ENCODE measurements at places on chromosomes 6 and 20. TPM values are rescaled to one million over a fixed set of nuclear protein-coding genes. Genes with fewer than 3 reads are reported as not detected.

Gene HSPA1L
- polyA plus RNA-seq: 1.9 TPM

Gene SLC22A23
- polyA plus RNA-seq: 2.4 TPM

GRCh38 chr6:37456816-37457560, 24.0 kb downstream of the CMTR1 start:
- DNase-seq: no peak

DNA sequence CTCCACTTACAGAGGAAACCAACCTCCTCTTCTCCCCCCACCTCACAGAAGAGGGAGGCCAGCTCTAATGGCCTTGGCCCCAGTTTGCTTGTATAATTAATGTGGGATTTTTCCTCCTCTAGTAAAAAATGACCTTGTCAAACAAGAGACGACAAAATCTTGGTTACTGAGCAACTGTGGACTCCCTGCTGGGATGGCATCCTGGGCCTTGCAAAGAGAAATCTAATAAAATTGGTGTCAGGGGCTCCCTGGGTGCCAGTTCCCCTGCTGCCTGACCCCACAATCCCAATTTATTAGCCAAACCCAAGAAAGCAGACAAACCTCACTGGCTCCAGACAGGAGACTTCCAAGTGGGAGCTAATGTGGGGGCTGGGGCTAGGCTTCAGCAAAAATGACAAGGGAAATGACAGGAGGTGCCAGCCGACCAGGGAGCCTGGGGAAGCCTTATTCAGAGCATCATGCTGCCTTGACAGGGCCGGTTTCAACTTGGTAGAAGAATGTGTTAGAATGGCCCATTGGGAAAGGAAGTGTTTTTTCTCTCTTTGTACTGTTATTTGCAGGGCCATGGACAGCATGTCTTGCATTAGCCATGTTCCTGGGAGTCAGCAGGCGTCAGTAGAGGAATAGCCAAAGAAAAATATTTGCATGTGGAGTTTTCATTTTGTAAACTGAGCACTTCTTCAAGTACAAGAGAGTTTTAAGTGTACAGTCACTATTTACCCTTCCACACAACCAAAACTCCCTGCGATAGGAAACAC, 816.9 kb downstream of the DHX35 start:
- DNase-seq: no peak

- no peak for DNase-seq
Observed at GRCh38 chr20:55417836-55418235, 587.5 kb downstream of the CBLN4 start.

DNA sequence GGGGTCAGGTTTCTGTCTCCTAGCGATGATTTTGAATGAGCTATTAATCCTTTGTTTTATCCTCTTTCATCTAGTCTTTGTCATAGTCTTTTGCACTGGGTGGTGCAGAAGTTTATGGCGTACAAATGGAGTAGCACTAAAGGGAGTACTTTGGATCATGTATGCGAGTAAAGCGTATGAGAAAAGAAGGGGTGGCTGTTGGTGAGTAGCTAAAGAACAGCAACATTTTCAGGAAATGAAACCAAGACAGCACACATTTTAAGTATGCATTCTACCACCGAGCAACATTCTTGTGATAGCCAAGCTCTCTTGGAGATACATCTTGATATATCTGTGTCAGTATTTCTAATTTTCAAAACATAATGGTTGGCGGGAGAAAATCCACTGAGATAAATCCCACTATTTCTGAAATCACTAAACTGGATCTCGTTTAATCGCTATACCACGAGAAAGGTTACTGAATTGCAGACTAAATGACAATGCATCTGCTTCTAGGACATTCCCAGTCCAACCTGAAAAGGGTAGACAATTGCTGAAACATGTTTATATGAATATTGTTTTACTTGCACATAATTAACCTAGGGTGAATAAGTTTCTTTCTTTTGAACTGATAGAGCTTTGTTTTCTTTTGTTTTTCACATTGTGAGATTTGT, 196.1 kb downstream of the TRIM27 start:
- DNase-seq: no peak

GRCh38 chr6:56868687-56869086, 86.2 kb upstream of the BEND6 start:
- DNase-seq: no peak

DNA sequence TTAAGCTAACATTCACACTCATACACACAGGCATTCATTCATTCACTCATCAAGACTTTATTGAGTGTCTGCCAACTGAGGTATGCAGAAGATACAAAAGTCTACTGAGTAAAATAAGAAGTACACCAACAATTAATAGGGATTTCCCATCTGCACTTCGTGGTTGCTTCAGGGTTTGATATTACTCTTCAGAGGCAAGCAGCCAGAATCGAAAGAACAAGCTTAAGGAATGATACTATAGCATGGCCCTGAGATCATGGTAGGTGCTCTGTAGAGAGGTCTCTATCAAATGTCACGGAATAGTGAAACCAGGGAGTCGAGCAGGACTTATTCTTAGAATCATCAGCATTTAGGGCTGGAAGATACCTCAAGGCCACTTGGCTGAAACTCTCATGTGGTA, 135.4 kb downstream of the NRN1 start:
- no peak for DNase-seq

All from spleen (tissue), 13 donors.